ENCODE measurements at places on chromosomes 3 and 15.

DNA sequence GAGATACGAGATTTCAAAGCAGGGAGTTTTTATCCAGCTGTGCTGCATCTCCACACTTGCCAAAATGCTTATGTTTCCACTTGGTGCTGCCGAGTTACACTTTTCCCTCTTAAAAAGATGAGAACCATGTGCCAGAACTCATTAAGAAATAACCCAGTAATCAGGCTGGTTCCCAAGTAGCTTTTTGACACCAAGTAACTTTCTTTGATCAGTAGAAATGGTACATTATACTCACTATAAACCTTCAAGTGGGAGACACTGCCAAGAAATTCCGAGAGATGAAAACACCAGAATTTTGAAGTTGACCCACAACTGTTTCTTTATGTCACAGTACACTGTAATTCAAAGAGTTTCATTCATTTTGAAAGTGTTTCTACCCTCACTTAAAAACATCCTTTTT is 164.6 kb upstream of the CCDC54 start:
- no peak for DNase-seq

DNA sequence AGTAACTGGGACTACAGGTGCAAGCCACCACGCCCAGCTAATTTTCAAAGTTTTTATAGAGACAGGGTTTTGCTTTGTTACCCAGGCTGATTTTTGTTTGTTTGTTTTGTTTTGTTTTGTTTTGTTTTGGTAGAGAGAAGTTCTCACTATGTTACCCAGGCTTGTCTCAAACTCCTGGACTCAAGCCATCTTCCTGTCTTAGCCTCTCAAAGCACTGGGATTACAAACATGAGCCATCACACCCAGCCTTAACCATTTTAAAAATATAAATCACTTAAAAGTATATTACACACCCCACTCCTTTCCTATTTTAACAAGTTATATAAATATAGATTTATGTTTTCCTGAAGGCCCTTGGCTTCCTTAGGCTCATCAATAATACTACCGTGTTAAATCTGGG is 6.5 kb upstream of the DYNC1LI1 start:
- no peak for DNase-seq

DNA sequence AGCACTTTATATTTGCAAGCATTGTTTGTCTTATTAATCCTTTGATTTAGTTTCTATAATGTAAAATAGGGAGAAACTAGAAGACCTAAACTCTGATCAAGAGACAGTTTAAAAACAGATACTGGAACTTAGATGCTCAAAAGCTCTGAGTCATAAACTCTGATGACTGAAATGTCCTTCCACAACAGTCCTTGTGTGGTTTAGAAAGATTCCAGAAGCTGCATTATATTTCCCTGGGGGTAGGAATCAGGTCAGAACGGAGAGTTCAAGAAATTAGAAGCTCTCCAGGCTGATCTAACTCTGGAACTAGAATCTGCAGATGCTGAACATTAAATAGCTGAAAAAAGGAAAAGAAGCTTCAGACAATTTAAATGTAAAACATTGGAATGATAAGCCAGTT is 18.3 kb upstream of the ONECUT1 start:
- no peak for DNase-seq

GRCh38 chr3:130835483-130835882 is 58.4 kb upstream of the ATP2C1 start:
- no peak for DNase-seq

- DNase-seq: no peak
Measured at GRCh38 chr3:34323517-34323916, 525.1 kb downstream of the PDCD6IP start.

DNA sequence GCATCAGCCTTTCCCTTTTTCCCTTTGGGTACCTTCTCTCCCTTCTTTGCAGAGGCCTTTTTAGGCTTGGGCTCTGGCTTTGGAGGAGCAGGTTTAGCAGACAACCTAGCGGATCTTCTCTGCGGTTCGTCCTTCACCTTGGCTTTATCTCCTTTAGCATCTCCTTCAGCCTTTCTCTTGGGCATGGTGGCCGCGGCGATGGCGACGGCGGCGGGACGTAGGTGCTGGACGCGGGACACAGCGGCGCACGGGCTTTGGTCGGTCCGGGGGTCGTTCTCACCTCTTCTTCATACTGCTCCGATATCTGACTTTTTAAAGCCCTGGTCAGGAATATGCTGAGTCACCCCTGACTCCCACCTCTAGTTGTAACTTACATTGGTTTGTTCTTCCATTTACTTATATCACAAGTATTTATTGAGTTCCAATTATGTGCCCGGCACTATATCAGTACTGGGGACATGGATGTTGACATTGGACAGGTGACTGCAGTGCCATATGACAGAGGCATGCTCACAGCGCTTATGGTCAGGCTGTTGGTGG is 43.1 kb upstream of the SH3BP5 start:
- DNase-seq: no peak

DNA sequence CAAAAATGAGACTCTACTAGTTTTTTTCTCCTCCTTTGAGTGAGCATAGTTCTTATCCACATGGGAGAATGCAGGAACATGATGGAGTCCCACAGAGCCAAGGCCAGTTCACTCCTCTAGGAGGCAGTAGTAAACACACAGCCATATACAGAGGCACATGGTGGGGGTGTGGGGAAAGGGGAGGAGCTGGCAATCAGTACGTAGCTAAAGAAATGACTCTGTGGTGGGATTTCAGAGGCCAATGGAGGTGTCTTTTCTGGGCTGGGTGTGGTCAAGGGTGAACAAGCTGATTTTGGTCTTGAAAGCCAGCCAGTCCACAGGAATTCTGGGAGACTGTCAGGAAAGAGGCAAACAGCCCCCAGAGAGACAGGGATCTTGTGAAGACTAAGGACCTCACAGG is 6.6 kb upstream of the RAB11A start:
- peak; percentile 52 for DNase-seq

- no peak for DNase-seq
Measured at GRCh38 chr3:8599146-8599545, 45.5 kb downstream of the SSUH2 start.

DNA sequence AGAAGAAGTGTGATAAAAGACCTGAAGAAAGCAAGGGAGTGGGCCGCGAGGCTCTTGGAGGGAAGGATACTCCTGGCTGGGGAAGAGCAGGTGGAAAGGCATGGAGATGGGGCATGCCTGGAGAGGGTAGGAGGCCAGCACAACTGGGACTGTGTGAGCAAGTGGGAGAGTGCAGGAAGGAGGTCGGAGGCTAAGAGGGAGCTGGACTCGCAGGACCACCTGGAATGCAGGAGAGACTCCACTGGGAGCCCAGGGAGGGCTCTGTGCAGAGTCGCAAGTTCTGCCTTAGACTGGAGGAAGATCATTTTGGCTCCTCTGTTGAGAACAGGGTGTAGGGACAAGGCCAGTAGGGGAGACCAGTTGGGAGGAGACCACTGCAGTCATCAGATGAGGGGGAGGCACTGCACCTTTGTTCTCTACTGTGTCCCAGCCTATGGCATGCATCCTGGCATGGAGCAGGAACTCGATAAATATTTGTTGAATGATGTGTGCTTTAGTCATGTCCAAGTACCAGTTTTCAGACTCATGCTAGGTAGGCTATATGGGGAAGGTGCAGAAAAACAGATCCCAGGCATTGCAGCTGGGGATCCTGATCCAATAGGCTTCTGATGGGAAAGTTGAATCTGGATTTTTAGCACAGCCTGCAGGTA is 13.7 kb downstream of the FAM107A start:
- no peak for DNase-seq

- DNase-seq: no peak
Measured at GRCh38 chr3:55286693-55287092, 200.4 kb downstream of the WNT5A start.

DNA sequence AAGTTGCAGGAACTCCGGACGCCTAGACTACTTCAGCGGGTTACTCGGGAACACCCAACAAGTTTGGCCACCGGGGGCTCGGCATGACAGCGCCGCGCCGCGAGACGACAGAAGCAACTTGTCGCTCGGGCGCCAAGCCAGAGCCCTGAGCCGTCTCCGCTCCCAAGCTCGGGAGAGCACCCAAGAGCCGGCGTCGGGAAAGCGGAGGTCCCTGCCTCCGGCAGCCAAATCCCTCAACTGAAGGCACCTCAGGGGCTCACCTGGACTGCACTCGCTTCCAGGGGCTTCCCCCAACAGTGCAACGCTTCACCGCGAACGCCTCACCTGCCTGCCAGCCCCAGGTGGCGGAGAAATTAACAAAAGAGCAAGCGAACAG is 640 bp downstream of the MB21D2 start:
- peak; percentile 62 for DNase-seq

DNA sequence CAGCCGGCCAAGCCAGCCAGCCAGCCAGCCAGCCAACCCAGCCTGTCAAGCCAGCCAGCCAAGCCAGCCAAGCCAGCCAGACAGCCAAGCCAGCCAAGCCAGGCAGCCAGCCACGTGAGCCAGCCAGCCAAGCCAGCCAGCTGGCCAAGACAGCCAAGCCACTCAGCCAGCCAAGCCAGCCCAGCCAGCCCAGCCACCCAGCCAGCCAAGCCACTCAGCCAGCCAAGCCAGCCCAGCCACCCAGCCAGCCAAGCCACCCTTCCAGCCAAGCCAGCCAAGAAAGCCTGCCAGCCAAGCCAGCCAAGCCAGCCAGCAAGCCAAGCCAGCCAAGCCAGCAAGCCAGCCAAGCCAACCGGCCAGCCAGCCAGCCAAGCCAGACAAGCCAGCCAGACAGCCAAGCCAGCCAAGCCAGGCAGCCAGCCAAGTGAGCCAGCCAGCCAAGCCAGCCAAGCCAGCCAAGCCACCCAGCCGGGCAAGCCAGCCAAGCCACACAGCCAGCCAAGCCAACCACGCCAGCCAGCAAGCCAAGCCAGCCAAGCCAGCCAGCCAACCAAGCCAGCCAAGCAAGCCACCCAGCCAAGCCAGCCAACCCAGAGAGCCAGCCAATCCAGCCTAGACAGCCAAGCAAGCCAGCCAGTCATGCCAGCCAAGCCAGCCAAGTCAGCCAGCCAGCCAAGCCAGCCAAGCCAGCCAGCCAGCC is 199.5 kb downstream of the GOLGA6L6 start:
- no peak for DNase-seq

DNA sequence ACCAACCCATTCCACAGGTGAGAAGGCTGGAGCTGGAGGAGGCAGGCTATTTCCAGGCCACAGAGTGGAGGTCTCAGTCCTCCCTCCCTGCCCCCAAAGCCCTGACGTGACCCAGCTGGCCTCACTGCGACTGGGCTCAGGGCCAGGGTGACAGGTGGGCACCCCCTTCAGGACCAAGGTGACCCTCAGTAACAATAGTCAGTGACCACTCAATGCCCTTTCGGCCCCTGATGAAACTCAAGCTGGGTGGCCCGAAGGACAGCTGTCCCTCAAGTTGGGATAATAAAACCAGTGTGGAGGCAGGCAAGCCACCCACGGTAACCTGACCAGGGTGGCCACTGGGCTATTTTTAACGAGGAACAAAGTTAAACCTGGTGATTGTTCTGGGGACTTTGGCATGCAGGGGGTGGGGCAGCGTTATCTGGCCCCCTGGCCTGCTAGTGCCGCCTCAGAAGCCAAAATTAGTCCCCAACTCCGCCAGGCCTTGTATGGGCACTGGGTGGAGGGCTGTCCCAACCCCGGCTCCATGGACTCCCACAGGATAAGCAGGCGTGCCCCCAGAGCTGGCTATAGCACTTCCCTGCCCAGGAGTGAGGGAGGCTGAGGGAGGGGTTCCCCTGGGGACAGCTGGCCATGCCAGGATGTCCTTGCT is 1.1 kb downstream of the TNNC1 start:
- DNase-seq: no peak

DNA sequence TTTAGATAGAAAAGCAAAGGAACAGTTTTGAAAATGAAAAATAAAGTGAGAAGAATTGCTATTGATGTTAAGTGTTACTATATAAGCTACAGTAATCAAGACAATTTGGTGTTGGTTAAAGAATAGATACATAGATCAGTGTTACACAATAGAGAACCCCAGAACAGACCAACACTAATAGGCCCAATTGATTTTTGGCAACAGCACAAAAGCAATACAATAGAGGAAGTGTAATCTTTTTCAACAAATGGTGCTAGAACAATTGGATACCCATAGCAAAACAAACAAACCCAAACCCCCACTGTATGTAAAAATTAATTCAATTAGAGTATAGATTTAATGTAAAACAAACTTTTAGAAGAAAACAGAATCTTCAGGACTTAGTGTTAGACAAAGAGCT is 61.8 kb downstream of the ATP11B start:
- DNase-seq: no peak

GRCh38 chr3:171397089-171397488 is 63.1 kb downstream of the TNIK start:
- DNase-seq: no peak

DNA sequence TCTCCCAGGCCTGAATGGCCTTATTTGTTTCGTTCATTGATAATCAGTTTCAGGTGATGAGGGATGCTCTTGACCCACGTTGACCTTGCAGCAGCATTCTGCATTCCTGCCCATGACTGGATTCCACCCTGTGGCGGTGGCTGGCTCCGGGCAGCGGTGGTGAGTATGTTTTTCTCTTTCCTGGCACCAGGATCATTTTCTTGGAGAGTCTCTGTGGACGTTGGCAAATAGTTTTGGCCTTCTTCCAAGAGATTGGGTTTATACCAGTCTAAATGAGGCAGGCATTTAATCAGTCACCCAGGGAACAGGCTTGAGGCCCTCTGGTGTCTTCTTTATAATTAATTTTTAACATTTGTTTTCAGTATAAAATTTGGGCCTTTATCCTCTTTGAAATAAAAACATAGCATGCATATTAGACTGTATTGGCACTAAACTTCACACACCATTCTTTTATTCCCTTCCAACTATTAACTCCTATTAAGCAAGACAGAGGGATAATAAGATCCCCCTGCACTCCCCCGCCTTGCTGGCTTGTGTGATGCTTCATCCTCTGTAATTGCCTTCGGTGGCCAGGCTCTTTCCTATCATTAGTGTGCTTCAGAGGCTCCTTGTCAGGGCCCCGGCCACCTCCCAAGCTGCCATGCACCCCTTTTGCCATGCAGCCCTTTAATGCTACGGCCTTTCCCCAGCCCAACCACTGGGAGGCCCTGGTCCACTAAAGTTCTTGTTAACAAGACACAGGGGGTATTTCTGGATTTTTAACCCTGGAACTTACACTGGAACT is 176.2 kb upstream of the TOPAZ1 start:
- peak; percentile 44 for DNase-seq

DNA sequence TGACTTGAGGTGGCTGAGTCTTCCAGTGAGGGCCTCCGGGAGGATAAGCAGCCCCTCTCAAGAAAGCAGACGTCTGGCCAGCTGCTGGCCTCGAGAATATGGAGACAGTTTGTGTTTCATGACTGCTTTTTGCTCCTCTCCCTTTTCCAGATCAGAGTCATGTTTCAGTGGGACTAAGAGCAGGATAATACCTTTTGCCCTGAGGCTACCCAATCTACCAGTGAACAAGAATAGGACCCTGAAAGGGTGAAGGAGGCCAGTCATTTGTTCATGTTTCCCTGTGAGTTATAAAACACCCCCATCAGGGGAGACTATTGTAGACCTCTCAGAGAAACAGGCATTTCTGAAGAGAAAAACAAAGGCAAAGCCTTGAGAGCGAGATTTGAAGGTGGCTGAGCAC is 137.4 kb downstream of the RYR3 start:
- no peak for DNase-seq

- DNase-seq: no peak
Measured at GRCh38 chr3:12353796-12354525, 65.1 kb downstream of the PPARG start.

GRCh38 chr3:13002398-13003124 is 70.7 kb downstream of the IQSEC1 start:
- DNase-seq: no peak
